Kidney tubule cell (primary cell): ENCODE measurements at places on chromosomes 11 and 22.
A peak's percentile ranks its signal among the peaks of the same experiment; 100 is the strongest.

GRCh38 chr22:49583886-49584505 lies 243.7 kb downstream of the BRD1 start:
- DNase-seq: no peak

GRCh38 chr11:129402206-129403171 lies 26.8 kb downstream of the BARX2 start:
- peak; percentile 33 for DNase-seq

DNA sequence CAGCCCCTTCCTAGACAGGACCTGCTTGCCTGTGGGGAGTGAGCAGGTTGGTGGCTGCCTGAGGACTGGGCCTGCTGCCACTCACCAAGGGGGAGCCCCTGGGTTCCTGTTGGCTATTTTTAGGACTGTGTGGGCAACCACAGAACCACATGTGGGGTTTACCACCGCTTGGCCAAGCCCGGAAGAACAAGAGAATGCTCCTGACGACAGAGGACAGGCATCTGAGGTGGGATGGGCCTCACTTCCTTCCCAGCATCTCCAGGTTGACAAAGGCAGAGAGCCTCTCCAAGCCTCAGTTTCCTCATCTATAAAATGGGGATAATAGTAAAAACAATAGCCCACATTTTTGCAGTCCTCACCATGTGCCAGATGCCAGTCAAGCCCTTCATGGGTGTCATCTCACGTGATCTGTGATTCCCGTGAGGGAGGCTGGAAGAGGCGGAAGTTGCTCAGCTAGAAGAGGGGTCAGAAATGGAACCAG lies 43.6 kb downstream of the LRRC32 start:
- DNase-seq: peak; percentile 46

DNA sequence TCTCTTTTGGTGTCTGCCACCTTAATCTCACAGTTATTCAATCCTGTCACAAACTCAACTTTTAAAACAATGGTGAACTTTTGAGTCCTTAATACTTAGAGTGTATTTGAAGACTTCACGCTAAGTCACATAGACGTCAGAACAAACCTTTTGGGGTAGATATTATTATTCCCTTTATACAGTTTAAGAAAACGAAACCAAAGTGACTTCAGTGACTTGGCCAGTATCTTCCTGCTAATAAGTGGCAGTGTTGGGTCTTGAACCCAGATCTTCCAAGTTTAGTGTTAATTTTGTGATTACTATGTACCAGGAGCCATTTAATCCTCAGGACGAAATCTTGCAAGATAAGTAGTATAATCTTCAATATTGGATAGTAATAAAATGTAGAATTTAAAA lies 691 bp downstream of the CEP295 start:
- peak; percentile 30 for DNase-seq

DNA sequence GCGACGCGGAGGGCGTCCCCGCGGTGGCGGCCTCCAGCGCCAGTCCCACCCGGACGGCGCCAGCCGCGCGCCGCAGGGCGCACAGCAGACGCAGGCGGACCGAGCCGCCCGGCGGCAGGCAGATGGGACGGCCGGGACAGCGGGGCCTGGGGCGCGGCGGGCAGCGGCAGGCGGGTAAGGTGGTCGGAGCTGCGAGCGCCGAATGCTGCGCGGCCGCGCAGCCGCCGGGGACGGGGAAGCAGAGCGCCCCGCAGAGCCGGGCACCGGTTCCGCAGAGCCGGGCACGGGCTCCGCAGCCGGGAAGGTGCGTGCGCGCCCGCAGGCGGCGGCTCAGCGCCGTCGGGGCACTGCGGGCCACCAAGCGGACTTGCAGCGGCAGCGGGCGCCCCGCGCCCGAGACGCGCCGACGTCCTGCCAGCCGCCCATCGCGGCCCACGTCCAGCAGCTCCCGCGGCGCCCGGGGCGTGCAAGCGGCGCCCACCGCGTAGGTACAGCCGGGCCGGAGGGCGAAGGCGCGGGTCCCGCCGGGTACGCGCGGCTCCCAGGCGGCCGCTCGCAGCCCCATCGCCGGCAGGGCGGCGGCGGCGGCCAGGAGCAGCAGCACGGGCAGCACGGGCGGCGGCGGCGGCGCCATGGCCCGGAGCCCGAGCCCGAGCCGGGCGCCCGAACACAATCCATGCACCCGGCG lies 739 bp downstream of the CELSR1 start:
- peak; percentile 45 for DNase-seq

- DNase-seq: no peak
Measured at GRCh38 chr11:101577461-101577860, 6.3 kb downstream of the TRPC6 start.

DNA sequence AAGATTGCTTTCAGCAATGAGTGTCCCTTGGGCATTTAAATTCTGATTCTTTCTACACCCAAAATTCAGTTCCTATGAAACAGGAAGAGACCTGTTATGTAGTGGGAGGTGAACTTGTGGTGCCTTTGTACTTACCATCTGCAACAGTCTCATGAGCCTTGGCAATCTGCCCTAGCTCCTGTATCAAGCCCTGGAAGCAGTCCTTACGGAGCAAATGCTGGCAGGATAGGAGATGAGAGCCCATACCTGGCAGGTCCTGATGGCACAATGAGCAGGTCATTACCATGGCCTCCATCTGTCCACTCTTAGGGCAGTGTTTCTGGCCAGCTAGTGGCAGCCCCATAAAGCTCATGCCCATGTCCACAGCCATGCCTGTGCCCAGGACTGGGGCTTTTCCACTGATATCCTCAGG lies 10.8 kb downstream of the TRIM66 start:
- peak; percentile 77 for DNase-seq

- DNase-seq: no peak
Measured at GRCh38 chr22:17046566-17047348, 38.0 kb upstream of the IL17RA start.

GRCh38 chr11:11071486-11071885 lies 213.6 kb upstream of the ZBED5 start:
- DNase-seq: no peak

GRCh38 chr11:20036626-20037335 lies 123.5 kb downstream of the DBX1 start:
- DNase-seq: no peak

- DNase-seq: peak; percentile 71
Measured at GRCh38 chr11:2778630-2779498, 79.1 kb upstream of the KCNQ1OT1 start.

DNA sequence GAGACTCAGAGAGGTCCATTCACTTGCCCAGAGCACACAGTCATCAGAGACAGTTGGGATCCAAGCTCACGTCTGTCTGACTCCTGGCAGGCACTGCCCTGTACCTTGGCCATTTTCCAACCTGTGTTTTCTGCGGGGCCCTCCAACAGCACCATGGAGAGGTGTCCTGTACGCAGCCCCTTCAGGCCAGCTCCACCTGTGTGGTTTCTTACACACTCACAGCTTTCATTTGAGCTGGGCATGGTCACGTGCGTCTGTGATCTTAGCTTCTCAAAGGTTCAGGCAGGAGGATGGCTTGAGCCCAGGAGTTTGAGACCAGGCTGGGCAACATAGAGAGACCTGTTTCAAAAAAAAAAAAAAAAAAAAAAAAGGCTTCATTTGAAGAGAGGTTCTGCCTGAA lies 24.4 kb downstream of the TOM1 start:
- no peak for DNase-seq

DNA sequence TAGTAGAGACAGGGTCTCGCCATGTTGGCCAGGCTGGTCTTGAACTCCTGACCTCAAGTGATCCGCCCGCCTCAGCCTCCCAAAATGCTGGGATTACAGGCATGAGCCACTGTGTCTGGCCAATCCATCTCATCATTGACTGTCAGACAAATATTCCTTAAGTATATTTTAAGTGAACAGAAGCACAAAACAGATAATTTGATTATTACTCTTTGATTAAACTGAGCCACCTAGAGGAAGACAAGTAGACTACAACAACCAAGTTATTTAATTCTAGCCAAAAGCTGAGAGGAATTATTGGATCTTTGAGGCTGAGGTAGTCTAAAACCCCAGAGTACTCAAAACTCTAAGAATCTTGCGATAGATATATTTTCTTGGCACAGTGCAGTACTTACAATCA lies 1.2 kb downstream of the ACRV1 start:
- DNase-seq: peak; percentile 3

DNA sequence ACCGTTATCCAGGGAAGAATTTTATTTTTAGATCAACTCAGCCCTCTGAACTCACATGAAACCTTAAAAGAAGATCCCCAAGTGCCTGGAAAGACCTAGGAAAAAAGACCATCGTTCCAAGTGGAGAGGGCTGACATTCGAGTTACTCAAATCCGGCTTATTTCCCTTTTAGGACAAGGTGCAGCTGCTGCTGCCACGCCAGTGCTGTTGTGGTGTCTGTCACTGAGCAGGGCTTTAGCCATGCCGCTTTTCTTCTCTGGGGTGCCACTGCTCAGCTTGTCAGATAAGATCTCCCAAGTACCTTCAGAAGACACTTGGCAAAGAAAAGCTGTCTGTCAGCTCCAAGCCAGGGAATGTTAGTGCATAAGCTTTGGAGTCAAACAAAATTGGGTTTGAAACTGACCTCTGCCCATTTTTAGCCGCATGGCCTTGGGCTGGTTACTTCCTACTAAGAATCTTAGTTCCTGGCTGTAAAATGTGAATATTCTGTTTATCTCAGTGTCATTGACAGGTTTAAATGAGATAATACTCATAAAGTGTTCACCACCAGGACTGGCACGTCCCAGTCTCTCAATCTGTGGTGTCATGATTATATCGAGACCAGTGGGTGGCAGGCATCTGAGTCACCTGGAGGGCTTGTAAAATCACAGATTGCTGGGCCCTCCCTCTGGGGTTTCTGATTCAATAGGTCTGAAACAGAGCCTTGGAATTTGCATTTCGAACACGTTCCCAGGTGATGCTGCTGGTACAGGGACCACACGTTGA lies 117.5 kb downstream of the PKNOX2 start:
- no peak for DNase-seq

DNA sequence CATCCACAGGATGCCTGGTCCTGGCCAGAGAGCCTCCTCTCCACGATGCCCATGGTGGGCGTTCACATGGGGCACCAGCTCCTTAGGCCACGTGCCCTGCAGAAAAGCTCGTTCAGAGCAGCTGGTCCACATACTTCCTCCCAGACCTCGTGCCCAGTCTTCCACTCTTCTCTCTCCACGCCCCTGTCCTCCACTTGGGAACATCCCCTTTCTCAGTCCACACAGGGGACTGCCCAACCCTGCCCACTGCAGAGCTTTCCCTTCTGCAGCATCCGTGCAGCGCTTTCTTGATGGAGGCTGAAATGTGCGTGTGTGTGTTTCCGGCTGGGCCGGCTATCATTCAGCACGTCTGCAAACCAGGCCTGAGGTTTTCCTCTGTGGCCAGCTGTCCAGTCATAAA lies 11.3 kb downstream of the TPCN2 start:
- DNase-seq: no peak

DNA sequence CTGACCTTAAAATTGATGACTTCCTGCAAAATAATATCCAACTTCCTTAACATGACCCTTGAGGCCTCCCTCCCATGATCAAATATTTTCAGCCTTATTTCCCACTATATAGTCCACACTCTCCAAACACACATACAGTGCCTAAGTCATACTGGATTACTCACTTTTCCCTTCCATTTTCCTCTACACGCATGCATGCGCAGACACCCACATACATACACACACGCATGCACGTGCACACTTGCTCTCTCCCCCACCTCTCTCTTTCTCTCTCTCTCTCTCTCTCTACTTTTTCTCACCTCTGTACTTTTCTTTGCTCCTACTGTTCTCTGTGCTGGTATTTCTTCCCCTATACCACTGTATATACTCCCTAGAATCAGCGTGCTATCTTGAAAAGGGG lies 28.1 kb downstream of the DLG2 start:
- no peak for DNase-seq

DNA sequence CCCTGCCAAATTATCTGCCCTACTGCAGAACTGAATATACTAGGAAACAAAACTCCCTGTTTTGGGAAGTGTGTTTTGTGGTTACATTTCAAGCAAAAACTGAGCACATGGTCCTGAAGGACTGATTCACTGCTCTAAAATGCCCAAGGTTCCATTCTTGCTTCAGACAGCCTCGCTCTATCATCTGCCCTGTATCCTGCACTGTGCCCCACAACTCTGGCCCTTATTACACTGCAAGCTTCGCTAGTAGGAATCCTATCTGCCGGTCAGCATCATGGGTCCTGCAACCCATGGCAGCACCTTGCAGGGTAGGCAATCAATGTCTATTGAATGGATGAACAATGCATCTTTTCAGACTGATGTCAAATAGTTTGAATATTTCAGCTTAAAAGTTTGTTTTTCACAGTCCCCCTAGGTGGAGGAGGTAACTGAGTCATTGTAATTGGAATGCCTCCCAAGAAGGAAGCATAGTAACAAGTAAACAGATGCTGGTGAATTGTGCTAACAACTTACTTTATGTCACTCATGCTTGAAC lies 21.3 kb downstream of the LAYN start:
- DNase-seq: peak; percentile 91

GRCh38 chr22:44729391-44730021 lies 22.9 kb upstream of the ARHGAP8 start:
- DNase-seq: no peak

DNA sequence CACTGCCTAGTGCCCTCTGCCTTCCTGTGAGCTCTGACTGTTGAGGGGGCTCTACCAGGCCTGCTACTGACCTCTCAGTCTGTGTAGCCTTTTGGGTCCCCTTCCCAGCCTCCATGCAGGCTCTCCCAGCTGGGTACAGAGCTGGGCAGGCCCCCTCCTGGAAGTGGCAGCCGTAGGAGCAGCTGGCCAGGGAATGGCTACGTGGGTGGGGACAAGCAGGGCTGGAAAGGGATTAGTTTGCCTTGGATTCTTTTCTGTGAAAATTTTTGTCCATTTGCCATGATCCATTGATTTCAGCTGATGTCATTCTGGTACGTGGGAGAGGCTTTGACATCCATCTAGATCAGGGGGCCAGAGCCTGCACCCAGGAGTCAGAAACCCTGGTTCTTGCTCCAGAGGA lies 23.9 kb upstream of the NECTIN1 start:
- DNase-seq: no peak

DNA sequence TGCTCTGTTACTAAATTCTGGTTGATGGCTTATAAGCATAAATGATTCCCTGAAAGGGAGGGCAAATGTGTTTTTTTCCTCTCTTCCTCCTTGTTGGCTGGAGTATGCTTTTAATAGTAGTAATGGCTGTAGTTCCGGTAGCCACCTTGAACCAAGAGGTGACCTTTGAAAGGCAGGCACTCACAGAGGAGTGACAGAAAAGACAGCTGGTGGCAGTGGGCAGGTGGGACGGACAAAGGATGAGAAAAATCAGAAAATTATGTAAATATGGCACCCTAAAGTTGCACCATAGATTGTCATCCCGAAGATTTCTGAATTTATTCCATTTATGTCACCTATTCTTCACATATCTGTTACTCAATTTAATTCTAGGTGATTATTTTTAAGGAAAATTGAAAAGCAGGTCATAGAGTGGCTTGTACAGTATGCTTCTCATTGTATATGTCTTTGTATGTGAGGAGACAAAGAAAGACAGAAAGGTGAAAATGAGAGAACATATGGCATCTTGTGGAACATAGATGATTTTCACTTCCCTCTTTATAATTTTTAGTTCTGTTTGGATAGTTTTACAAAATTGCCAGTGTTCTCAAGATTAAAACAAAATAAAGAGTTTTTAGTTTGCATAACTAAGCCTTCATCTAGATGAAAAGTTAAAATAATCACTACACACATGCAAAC lies 17.0 kb downstream of the CASP12 start:
- no peak for DNase-seq

- no peak for DNase-seq
Measured at GRCh38 chr22:49583341-49583740, 244.3 kb downstream of the BRD1 start.
